ENCODE measurements at places on chromosomes 16 and 17.

- no peak for DNase-seq
Observed at GRCh38 chr16:81545470-81546250, 101.1 kb downstream of the CMIP start.

GRCh38 chr16:49050607-49051006 lies 231.0 kb downstream of the CBLN1 start:
- DNase-seq, result no peak

DNA sequence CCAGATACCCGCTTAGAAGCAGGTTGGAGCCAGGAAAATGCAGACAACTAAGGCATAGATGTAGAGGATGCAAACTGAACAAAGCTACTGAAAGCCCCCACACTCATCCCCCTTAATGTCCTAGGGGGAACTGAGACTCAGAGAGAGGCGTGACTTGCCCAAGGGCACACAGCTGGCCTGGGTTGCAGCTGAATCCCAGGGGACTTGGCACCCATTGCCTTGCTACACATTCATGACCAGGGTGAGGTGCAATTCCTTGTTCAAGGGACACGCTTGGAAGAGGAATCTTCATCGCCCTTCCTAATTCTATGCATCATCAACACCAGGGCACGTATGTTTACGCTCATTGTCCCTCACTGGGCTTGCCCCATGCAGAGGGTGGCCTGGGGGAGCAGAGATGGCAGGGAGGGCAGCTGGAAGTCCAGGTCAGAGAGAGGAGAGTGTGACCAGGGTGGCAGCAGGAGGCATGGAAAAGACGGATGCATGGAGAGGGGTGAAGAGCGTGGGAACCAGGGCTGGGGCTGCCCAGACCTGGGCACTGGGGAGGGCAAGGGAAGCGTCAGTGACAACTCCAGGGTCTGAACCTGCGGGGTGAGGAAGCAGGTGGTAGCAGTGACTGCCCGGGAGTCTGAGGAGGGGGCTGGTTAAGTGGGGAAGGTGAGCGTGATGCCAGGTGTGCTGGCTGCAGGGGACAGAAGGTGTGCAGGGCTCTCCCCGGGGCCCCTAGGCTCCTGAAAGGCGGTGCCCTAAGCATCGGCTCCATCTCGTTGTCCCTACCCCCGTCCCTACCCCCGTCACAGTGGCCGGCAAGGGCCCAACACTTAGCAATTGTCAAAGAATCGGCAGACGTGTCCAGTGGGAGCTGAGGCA lies 267.1 kb upstream of the TNRC6C start:
- DNase-seq, result no peak

DNA sequence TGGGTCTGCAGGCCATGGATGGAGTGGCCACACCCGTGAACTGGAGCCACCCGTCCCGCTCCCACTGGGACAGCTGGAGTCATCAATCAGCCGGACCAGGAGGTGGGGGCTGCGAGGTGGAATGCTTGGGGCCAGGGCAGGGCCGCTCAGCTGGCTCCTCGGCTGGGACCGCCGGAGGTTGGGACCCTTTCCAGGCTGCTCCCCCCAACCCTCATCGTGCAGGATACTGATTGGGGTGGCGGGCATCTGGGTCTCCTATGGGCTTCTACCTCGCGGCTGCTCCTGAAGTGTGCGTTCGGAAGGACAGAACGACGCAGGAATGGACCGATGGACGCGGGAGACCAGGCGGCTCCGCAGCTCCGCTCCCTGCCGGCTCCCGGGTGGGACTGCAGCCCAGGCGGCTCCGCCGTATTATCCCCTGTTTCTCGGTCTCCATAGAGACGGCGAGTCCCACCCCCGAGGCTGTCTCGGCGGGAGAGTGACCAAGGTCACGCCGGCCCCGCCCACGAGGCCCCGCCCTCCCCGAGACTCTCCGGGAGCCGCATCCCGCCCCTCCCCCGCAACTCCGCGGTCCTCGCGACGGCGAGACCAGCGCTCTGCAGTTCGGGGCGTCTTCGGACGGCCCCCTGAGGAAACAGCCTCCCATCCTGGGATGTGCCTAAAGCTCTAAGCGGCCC lies at the start of gene TPPP3:
TPPP3 (minus strand) TSS at position 388 of the 677 bp plus-strand sequence. CDS start 2,387 bp downstream, outside the sequence.
- DNase-seq, result peak; percentile 24

DNA sequence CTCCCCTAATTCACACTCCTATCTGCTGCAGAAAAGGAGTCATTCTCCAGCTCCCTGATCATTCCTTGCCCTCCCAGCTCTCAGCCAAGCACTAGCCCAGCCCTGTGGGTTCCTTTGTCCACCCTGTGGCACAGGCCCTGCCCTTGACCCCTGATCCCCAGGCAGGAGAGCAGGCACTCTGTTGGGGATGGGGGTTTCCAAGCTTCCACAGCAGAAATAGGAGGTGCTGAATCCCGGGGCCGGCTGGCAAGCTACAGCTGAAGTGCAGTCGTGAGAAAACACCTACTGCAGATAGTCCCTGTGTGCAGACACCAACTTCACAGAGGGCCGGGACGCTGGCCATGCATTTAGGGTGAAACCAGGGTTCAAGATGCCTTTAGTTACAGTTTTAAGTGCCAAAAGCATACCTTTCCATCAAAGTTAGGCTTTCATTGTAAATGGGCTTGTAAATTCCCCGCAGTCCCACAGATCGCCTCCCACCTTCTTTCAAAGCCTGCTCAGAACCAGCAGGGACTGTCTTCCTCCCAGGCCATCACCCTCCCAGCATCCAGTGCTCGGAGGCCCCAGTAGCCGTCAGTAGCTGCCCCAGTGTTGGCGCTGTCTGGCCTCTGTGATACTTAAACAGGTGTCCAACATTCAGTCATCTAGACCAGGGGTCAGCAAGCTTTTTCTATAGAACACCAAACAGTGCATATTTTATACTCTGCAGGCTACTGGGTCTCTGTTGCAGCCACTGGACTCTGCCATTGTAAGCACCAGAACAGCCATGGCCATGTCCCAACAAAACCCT lies 10.6 kb downstream of the CPSF4L start:
- DNase-seq, result no peak

DNA sequence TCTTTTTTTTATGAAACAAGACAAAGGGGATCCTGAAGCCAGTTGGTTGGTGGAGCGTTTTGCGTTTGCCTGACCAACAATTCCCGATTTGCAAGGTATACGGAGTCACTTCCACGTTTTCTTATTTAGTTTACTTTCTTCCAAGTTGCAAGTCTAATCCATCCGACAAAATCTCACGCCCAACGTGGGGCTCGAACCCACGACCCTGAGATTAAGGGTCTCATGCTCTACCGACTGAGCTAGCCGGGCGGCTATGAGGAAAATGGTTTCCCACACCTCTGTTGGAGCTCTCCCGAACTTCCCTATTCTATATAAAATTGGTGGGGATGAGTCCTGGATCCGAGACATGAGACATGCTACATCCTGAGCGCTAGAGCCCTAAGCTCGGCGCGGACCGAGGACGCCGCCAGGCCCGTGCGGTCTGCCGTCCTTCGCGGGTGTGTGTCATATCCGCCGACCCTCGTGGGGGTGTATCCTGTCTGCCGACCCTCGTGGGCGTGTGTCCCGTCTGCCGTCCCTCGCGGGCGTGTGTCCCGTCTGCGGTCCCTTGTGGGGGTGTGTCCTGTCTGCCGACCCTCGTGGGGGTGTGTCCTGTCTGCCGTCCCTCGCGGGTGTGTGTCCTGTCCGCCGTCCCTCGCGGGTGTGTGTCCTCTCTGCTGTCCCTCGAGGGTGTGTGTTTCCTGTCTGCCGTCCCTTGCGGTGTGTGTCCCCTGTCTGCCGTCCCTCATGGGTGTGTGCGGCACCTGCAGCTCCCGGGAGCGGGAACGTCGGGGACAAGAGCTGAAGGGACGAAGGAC lies 22.6 kb downstream of the ZNF213 start:
- peak; percentile 89 for DNase-seq

GRCh38 chr17:77312786-77313599 lies 172.2 kb downstream of the SEC14L1 start:
- peak; percentile 58 for DNase-seq

DNA sequence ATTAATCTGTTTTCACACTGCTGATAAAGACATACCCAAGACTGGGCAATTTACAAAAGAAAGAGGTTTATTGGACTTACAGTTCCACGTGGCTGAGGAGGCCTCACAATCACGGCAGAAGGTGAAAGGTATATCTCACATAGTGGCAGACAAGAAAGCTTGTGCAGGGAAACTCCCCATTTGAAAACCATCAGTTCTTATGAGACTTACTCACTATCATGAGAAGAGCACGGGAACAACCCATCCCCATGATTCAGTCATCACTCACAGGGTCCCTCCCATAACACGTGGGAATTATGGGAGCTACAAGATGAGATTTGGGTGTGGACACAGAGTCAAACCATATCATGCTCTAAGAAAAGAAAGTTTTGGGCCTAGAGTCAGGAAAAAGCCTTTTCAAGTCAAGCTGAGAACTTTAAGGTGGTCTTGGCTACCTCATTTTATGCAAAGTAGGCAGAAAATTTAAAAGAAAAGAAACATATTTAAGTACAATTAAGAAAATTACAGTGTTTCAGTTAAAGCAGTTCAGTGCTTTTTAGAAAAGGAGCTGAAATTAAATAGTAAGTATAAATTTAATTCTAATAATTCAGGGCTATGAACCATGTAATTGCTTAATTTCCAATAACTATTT lies 24.9 kb upstream of the CRYM start:
- peak; percentile 26 for DNase-seq

GRCh38 chr17:37567538-37567937 lies 41.7 kb downstream of the SYNRG start:
- DNase-seq, result no peak

DNA sequence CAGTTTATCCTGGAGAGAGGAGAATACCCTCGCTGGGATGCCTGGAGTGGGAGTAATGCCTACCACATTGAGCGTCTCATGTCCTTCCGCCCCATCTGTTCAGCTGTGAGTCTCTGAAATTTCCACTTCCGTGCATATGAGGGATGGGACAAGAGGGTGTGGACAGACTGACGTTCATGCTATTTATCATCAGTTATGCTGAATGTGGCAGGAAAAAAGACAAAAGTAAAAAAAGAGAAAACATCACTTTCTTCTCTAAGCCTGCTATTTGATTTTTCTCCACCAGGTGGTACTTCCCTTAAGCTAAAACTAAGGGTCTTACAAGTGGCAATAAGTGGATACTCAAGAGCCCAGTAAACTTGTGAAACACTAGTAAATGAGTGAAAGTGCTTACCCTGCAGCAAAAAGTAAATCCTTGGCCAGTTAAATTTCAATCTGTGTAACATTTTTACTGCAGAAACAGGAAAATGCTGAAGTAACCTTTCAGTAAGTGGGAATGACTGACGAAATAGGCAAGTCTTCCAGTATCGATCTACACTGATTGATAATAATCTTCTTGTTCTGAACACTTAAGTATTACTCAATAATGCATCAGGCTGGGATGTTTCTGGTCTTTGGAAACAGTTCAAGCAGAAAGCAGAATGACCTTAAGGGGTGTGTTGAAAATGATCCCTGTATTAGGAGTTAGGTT lies 5.6 kb downstream of the CRYBA1 start:
- DNase-seq, result no peak

DNA sequence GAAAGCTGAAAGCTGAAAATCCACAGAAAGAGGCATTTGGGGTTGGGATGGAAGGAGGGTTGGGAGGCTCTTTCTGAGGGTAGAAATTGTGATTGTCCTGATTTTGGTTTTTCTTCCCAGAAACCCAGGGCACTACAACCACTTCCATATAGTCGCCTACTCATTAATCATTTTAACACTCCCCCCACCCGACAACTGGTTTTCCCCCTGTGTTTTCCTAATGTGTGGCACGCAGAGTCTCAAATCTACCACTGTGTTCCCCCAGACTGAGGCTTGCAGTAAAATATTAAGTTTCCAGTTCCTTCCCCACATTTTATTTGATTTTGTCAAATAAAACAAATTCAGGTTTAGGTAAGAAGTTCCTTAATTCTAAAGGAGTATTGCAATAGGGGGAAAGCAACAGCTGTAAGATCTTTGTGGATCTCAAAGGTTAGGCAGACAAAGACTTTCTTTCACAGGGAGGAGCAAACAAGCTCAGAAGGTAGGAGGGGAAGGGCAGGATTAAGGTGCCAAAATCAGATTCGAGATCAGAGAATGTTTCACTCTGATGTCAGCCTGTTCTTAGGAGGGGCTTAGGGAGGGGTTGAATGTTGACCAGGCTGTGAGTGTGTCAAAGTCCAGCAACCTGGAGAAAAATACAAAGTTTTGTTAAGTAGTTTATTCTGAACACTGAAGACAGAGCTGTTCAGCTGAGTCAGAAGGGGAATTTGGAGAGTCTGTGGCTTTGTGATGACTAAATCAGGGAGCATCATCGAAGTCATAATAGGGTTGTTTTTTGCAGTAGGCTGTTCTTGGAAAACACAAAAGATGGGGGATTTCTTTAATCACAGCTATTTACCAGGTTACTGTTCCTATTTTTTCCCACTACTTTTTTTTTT lies 3.6 kb downstream of the ZNF267 start:
- DNase-seq, result peak; percentile 46

GRCh38 chr17:57369509-57369945 lies 113.2 kb downstream of the MSI2 start:
- no peak for DNase-seq

- peak; percentile 50 for DNase-seq
Observed at GRCh38 chr17:29162909-29163341, 17.3 kb downstream of the MYO18A start.

GRCh38 chr17:78562734-78563133 lies 14.5 kb downstream of the DNAH17 start:
- DNase-seq, result no peak

DNA sequence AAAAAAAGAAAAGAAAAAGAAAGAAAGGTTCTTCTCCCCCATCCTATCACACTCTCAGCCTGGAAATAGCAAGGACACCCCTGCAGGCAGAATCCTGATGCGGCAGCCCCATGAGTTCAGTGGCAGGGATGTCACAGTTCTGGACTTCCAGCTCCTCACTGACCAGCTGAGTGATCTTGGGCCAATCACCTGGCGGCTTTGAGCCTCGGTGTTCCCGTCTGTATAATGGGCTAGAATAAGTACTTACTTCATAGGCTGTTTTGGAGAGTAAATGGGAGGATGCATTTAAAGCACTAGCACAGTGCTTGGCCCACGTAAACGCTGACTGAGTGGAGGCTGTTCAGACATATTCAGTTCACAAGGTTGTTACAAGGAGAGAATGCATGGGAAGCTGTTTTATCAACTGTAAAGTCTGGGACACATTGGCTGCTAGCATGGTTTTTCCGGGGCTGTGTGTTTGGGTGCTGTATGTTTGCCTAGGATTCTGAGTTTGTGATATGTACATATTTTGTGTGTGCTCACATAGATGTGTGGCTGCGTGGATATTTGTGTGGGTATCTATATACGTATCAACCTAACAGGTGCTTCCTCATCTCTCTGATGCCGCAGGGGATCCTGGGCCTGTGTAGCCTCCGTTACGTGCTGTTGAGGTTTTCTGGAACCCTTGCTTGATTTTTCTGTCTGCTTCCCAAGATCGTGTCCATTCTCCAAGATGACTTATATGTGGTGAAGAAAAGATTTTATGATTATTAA lies 3.4 kb downstream of the BHLHA9 start:
- DNase-seq, result no peak

GRCh38 chr17:17500999-17501605 lies 4.9 kb upstream of the RASD1 start:
- no peak for DNase-seq

DNA sequence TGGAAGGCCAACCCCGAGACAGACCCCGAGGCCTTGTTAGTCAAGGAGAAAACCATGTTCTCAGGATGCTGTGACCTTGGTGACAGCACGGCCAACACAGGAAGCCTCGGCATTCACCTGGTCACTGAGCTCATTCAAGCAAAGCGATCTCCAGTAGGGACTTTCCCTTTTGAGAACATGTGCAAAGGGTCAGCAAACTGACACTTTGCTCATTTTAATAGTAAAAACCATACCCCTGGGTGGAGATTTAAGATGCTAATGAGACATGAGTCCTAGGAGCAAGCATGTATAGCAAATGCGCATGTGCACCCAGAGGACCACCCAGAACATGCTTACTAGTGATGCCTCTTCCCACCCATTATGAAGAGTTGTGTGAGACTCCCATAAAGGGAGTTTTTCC lies 5.7 kb upstream of the SULT1A2 start:
- no peak for DNase-seq

- no peak for DNase-seq
Observed at GRCh38 chr16:86823888-86824671, 245.7 kb downstream of the FOXL1 start.

All from fibroblast of skin of left quadriceps (primary cell).